ENCODE measurements at places on chromosomes 4 and X.

DNA sequence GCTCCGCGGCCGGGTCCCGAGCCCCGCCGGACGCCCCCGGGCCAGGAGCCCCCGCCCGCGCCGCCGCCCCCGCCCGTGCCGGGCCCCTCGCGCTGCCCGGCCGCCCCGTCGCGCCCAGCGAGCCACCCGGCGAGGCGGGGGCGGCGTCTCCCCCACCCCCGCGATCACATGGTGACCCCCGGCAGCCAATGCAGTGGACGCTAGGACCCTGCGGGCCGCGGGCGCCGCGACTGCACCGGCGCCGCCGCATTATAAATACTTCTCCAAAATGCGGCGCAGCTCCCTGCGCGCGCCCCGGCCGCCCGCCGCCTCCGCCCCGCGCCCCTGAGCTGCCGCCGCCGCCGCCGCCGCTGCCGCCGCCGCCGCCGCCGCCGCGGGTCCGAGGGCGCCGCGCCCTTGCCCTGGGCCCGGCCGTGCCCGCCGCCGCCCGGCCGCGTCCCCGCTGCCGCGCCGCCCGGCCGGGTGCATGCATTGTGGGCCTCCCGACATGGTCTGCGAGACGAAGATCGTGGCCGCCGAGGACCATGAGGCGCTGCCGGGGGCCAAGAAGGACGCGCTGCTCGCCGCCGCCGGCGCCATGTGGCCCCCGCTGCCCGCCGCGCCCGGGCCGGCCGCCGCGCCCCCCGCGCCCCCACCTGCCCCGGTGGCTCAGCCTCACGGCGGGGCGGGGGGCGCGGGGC is at the start of gene NAT8L:
NAT8L (plus strand) TSS at position 282 of the 680 bp plus-strand sequence; CDS start at position 467, 185 bp downstream.
- peak; percentile 14 for DNase-seq

GRCh38 chrX:74343343-74344279 is 39.6 kb downstream of the ZCCHC13 start:
- peak; percentile 48 for DNase-seq

DNA sequence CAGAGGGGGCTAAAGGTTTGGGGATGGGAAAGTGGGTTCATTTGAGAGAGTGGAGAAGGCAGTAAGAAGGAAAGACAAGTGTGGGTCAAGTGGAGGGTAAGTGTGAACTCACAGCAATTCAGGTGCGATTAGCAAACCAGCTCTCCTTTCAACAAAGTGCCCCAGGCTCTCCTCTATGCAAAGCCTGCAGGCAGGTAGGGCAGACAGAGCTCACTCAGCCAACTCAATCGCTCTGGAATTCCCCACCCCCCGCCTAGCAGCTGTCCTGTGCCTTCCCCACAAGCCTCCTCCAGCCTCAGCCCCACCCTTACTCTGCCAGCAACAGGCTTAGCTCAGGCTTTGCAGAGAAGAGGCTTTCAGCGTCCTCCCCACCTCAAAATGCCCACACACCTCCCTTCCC is 14.8 kb upstream of the MAMLD1 start:
- DNase-seq: no peak

- DNase-seq: no peak
Observed at GRCh38 chr4:120671538-120671937, 251.0 kb downstream of the PRDM5 start.

DNA sequence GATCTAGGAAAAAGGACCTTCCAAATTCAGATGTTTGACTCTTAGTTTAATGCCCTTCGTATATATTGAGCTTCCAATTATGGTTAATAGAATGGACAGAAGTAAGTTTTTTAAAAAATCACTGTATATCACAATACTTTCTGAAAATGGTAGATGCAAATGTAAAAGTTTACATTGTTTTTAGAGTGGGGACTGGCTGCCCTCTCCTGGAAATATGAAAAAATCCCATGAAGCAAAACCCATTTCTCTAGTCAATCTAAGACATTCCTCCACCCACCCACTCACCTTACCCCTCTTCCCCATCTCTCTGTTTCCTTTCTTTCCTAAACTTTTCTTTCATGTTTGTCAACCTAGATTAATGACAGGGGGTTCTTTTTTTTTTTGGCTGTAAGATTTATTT is 134.5 kb downstream of the ARHGAP6 start:
- DNase-seq: no peak

DNA sequence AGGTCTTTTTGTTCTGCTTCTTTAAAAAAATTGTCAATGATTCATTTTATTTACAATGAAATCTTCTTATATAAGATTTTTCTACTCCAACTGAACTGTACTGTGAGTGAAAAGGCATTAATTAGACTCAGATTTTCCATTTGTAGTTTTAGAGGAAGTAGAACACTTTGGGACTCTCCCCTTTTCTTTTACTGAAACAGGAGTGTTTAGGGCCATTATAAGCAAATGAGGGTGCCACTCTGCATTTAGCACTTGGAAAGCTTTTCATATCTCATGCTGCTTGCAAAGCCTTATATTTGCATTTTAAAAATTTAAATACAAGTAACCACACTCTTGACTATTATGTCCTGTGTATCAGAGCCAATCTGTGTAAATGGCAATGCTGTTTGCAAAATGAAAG is 584.3 kb downstream of the KLHL13 start:
- DNase-seq: no peak
